Urinary bladder (tissue), 4 donors: ENCODE measurements at places on chromosomes 11 and 22.
A peak's percentile ranks its signal among the peaks of the same experiment; 100 is the strongest.

DNA sequence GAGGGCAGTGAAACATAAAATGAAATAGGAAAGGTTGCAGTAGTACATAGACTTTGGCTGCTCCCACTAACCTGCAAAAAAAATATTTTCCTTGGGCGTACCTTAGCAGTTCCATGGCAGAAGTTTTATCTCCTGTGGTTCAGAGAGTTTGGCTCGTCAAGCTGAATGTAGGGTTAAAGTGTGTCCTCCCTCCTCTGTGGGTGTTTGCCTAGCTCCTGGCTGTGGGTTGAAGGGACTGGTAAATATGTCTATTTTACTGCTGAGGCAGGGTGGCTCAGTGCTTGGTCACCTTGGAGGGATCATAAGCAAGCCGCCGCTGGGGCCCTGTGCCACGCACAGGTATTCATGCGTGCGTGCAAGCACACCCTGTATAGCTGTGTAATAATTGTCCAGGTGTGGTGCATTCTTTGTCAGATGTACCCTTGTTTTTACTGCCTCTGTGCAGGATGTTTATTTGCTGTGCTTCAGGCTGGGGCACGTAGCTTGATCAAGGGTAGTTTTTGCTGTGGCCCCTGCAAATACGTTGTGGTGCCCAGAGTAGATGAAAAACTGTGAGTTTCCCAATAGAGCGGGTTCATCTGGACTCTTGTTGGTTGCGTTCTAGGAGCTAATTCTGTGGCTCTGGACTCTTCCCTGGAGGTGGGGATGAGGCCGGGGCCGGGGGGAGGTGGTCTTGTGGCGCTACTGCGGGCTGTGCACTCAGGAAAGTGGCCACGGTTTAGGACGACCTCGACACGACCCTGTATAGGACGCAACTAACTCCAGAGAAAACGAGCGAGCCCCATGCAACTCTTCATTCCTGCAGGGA is 732 bp upstream of the SORL1 start:
- DNase-seq = peak; percentile 69

GRCh38 chr11:121422675-121423074 is 29.4 kb upstream of the SORL1 start:
- DNase-seq = no peak

DNA sequence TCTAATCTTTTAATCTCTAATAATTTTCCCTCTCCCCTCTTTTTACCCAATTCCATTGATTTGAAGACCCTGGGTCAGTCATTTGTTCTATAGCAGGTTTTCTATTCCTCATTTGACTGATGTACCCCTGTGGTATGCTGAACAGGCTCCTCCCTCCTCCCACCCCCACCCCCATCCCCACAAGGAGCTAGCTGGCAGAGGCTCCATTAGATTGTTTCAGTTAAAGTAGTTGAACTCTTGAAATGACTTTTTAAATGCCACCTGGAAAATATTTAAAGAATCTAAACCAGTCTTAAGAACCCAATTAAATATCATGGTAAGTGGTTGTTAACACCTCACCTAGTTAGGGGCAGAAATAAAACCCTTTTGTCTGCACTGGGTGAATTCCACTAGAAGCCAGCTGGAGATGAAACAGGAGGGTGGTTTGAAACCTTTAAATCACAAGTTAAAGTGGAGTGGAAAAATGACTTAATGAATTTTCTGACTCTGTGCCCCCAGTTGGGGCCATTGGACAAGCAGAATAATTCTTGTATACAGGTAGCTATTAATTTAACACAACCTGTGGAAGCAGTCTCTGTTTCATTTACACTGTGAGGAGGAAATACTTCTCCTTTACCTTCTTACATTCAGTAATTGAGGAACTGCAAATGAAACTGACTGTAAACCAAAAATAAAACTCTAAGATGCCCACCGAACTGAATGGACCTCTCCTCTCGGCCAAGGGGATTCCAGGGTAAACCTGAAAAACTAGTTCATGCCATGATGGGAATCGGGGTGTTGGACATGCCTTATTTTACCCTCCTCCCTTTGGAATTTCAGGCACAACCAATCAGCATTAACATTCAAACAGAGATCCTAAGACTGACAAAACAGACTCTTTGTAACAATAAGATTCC is 30.7 kb downstream of the PRR5L start:
- no peak for DNase-seq

- DNase-seq = no peak
Observed at GRCh38 chr11:107504981-107505380, 47.4 kb upstream of the CWF19L2 start.

DNA sequence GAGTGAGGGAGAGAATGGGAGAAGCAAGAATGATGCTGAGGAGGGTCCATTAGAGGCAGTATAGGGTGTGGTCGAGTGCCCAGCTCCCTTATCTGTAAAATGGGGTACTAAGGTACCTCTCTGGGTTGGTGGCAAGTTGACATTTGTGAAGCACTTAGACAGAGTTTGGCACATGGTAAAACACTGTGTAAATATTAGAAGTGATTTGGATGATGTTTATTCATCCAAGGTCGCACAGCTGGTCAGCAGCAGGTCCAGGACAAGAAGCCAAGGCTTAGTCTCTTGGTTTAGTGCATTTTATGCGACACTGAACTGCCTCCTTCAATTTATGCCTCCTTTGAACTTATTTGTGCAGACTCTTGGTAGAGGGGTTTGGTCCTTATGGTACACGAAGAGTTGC is 19.4 kb downstream of the KREMEN1 start:
- DNase-seq = no peak

GRCh38 chr22:48448821-48449220 is 1378.9 kb downstream of the BRD1 start:
- no peak for DNase-seq

- no peak for DNase-seq
Observed at GRCh38 chr11:120959189-120959588, 64.7 kb upstream of the TBCEL start.

DNA sequence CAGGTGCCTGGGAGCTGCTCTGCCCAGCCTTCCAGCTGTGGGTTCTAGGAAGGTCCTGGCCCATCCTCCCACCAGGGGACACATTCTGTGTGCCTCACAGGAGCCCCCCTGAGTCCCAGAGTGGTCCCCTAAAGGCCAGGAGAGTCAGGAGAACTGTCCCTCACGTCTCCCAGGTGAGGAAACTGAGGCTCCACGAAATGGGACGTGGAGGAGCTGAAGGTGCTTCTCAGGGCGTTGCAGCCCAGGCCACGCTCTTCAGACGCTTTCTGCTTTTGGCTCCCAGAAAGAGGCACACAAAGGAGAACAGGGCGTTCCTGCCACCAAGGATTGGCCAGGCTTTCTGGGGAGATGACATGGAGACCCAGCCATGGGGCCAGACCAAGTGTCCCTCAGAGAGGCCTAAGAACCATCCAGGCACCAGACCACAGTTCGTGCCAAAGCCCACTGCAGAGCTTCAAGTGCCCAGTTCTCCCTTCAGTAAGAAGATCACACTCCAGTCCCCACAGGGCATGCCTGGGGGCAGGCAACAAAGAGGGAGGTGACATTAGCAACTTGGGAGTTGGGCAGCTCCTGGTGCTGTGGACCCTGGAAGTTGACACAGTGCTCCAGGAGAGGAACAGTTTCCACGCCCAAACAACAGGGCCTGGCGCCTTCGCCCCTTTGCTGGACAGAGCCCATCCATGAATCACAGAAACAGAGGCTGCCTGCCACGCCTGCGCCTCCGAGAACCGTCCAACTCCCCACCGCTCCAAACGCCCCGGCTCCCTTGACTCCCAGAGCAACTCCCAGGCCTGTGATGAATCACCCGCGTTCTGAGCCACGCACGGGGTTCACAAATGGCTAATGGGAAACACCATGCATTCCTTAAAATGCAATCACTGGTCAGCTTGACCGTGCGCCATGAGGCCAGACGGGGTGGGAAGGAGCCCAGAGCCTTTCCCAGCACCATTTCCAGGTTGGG is 589.2 kb downstream of the BRD1 start:
- no peak for DNase-seq

GRCh38 chr11:31218847-31219246 is 150.7 kb downstream of the DCDC1 start:
- DNase-seq = peak; percentile 10

DNA sequence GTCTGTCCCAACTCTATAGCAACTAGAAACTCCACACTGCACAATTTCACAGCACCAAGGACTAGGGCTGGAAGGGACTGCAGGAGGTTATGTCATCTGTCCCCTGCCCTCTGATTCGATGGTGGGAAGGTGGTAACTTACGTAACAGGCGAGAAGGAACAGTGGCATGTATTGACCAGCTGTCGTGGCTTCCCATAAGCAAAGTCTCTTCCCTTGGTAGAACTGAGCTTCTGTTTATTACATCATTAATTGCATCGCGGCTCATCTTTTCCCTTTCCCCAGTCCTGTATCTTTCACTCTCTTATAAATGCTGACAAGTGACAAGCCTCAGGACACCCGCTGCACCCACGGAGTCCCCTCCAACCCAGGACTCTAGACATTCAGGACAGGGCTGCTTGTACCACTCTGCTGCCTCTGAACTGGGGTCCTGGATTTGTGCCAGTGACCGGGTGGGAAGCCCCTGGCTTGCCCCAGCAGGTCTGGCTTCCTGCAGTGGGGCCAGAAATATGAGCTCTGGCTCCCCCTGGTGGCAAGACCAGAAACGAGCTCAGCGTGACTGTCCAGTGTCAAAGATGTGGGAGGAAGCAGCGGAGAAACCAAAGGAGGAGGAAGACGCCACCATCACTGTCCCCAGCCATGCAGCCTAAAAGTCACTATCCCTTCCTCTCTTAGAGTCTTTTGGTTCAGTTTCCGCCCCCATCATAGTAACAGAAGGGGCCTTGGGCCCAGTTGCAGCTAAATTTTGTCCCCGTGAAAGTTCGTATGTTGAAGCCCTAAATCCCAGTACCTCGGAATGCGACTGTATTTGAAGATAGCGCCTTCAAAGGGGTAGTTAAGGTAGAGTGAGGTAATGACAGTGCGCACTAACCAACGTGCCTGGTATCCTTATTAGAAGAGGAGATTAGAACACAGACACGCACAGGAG is 84.5 kb downstream of the ISX start:
- no peak for DNase-seq

DNA sequence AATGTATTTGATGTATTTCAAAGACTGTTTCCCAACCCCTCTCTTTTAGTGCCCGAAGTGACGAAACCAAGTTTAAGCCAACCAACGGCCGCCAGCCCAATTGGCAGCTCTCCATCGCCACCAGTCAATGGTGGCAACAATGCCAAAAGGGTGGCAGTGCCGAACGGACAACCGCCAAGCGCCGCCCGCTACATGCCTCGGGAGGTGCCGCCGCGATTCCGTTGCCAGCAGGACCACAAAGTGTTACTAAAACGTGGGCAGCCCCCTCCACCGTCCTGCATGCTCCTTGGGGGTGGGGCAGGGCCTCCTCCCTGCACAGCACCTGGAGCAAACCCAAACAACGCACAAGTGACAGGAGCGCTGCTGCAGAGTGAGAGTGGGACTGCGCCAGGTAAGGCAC is 84.1 kb downstream of the TNRC6B start:
- no peak for DNase-seq

DNA sequence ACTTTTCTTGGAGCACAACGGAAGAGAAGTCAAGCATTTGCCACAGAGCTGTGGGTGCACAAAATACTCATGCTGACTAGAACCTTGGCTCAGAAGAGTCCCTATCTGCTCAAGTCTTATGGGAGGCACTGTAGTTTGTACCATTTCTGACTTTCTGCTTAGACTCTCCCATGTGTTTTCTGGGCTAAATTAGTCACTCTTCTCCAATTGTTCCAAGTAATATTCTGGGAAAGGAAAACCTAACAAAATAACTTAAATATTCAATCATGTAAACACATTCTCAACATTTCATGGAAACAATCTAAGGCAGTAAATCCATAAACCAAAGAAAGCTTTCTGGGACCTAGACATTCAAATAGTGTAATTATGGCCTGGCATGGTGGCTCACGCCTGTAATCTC is 220.7 kb downstream of the SWAP70 start:
- DNase-seq = no peak

GRCh38 chr11:112161012-112161411 is 2.9 kb downstream of the IL18 start:
- DNase-seq = no peak

- no peak for DNase-seq
Observed at GRCh38 chr11:8098361-8098760, 17.4 kb downstream of the TUB start.

DNA sequence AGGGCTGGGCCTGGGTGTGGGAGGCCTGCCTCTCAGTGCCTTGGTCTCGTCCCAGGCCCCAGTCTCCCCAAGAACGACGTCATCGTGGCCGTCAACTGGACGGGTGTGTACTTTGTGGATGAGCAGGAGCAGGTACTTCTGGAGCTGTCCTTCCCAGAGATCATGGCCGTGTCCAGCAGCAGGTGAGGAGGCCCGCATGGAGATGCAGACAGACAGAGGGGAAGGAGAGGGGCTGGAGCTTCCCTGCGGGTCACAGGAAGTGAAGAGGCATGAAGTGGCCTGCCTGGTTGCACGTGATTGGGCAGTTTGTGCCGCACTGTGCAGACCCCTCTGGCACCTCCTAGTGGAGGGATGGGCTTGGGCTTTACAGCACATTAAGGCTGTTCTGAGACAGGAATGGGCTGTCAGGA is 70.4 kb downstream of the MYO7A start:
- DNase-seq = no peak

DNA sequence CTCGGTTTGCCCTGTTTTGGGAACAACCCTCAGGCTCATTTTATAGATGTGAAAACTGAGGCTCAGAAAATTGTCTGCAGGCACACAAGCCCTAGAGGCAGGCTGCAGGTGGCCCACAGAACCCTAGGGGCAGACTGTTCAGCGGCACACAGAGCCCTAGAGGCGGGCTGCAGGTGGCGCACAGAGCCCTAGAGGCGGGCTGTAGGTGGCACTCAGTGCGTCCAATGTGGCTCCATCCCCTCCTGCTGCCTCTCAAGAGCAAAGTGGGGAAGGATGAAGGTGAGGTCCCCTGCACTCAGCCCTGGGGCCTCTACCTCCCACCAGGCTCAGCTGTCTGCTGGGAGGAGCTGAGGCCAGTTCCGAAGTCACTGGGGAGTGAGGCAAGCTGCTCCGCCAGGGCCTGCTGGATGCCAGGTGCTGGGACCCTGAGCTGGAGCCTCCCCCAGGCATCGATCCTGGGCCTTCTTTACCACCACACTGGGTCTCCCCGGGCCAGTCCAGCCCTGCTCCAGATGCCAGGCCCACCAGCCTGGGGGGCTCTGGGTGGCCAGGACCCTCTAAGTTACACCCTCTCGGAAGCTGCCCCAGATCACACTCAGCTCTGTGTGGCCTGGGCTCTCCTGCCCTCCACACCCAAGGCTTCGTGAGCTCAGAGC is 2.3 kb downstream of the ACY3 start:
- DNase-seq = no peak

GRCh38 chr11:109507331-109507730 is 85.3 kb downstream of the C11orf87 start:
- no peak for DNase-seq

- DNase-seq = no peak
Observed at GRCh38 chr11:9274499-9275258, 9.5 kb upstream of the DENND5A start.

- no peak for DNase-seq
Observed at GRCh38 chr11:81869351-81870065, 864.2 kb downstream of the FAM181B start.
